ENCODE measurements at places on chromosomes 7 and 10.

- peak; percentile 72 for DNase-seq
Observed at GRCh38 chr7:104818961-104819880, 194.8 kb upstream of the KMT2E start.

- no peak for DNase-seq
Observed at GRCh38 chr10:62076891-62077290, 175.4 kb downstream of the ARID5B start.

- no peak for DNase-seq
Observed at GRCh38 chr7:83156006-83156405, 6.7 kb downstream of the PCLO start.

DNA sequence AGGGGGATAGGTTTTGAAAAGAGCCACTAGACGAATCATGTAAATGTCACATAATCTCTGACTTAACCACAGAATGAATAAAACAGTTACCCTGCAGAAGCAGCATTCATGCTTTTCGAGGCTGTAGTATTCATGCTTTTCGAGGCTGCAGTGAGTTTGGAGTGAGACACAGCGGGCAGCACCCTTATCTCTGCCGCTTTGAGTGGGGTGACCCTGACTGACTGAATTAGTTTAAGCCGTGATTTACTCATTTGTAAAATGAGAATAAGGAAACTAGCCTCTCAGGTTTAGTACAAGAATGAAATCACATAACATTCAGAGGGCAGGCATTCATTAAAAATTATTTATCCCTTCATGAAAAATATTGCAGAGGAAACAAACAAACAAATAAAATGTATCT lies 92.8 kb upstream of the KMT2C start:
- no peak for DNase-seq

DNA sequence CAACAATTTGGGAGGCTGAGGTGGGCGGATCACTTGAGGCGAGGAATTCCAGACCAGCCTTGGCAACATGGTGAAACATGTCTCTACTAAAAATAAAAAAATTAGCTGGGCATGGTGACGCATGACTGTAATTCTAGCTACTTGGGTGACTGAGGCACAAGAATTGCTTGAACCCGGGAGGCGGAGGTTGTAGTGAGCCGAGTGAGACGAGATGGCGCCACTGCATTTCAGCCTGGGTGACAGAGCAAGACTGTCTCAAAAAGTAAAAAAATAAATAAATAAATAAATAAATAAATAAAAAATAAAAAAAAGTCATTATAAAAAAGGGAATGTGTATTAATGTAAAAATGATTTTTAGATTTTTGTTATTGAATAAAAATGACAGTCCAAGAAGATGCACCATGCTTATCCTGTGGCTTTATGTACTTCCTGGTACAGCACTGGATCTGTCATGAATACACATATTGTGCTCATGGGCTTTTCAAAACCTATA lies 658.8 kb upstream of the LRRN3 start:
- no peak for DNase-seq

GRCh38 chr7:36092221-36092771 lies 60.8 kb upstream of the EEPD1 start:
- DNase-seq: no peak

DNA sequence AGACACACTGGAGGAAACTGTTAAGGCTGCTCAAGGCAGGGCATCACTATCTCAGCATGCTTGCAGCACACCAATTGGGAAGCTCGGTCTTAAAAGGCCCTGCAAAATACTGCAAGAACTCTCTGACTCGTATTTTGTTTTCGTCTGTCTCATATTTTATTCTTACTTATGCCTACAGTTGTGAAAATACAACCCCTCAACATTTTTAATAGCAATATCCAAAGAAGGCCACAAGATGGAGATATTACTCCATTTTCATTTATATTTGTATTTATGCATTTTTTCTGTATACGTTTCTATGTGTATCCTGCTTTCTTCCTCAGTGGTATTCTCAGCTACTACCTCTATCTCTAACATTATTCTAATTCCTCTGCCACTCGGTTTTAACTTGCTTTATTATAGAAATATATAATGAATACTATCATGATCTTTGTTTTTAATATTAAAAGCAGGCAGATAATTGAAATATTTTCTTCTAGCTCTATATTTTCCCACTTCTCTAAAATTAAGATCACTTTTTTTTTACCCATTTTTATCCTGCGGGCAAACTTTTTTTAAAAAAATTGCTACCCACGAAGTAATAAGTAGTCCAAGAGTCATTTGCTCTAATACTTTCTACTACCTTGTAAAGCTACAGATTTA lies 10.0 kb downstream of the DNAJC1 start:
- no peak for DNase-seq

GRCh38 chr7:26648554-26648953 lies 215.8 kb downstream of the SKAP2 start:
- no peak for DNase-seq
